ENCODE measurements at places on chromosomes 11 and 22. TPM values are rescaled to one million over a fixed set of nuclear protein-coding genes. Genes with fewer than 3 reads are reported as not detected.
A peak's percentile ranks its signal among the peaks of the same experiment; 100 is the strongest.

The MEI1 gene
- total RNA-seq, result not detected

The C22orf42 gene
- not detected for total RNA-seq

The OR8A1 gene
- not detected for total RNA-seq

The GLYAT gene
- not detected for total RNA-seq

The MOV10L1 gene
- 1.0 TPM for total RNA-seq

The RASD2 gene
- total RNA-seq, result 2.8 TPM

The NNMT gene
- 21.6 TPM for total RNA-seq

The ART1 gene
- 4.2 TPM for total RNA-seq

The C22orf31 gene
- 0.62 TPM for total RNA-seq

The MYBPC3 gene
- total RNA-seq, result not detected

The KLHDC7B gene
- 0.10 TPM for total RNA-seq

The SLC25A18 gene
- total RNA-seq, result not detected

The SERPING1 gene
- 20.8 TPM for total RNA-seq

GRCh38 chr22:29872144-29872893, 10.7 kb upstream of the MTMR3 start:
- no peak for DNase-seq

DNA sequence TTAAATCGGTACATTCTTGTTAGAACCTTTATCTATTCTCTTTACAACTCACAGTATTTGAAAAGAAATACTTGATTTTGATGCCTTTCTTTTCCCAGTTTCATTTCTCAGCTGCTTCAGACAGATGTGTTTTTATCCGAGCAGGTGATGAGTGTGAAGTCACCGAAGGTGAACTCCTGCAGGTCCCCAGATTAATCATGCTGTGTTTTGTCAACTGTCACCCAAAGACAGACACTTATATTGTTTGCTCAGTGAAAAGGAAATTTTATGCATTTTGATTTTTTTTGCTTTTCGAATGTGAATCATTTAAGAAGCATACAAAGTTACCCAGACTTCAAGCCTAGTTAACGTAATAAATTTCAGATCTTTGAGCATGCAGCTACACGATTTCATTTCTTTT, 7.8 kb upstream of the TMPRSS13 start:
- no peak for DNase-seq

GRCh38 chr11:45939836-45940235, 17.4 kb downstream of the LARGE2 start:
- no peak for DNase-seq

DNA sequence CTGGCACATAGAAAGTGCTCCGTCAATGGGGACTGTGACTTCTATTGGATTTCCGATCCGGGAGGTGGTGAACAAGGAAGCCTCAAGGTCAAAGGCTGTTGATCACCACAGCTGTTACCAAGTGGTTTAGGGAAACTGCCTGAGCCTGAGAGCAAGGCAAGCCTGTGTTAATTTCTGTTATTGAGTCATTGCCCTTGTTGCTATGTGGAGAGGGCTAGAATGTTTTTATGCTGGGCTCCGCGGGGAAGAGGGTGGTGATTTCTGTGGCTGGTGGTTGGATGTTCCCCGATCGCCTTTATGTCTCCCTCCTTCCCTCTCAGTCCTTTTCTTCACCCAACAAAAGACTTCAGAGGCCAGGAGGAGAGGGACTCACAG, 108.5 kb upstream of the ALX4 start:
- peak; percentile 16 for DNase-seq

DNA sequence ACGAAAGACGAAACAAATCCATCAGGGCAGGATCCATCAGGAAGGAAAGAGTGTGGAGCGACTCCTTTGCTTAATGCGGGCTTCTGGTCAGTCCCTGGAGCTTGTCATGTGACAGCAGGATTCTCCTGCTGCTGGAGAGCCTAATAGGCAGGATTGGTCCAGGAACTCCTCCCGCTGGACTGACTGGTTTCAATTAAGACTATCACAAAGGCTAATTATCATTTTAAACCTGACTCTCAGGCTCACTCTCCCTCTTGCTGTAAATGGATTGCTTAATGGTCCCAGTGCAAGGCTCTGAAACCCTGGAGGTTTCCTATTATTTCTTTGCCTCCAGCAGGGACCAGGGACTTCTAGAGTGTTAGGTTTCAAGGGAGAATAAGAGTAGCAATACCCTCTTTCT, 493.8 kb downstream of the NTM start:
- DNase-seq, result no peak

DNA sequence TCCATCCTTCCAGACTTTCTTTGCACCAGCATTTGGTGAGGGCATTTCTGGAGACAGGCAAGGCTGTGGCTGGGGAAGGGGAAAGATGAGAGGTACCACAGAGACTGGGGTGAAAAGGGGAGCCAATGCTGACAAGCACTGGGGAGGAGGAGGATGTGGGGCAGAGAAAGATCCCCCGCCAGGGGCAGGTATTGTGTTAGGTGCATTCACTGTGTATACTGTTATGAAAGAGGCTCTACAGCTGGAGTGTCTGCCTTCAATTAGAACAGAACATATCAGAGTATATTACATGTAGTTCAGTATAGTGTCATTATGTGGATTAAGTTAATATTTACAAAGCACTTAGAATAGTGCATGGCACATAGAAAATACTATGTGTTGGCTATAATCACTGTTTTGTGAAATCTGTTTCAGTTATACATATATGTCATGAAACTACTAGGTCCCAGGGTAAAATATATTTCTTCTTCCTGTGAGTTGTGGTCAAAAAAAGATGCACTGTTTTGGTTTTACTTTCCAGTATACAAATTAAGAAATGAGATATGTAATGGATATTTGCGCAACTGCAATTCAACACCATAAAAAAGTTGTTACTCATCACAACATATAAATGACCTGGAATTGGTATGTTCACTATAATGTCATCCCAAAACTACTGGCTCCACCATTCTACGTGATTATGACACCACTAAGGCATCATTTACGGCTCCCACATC, 8.4 kb downstream of the MSANTD2 start:
- no peak for DNase-seq

Data from tongue (tissue), 3 donors.